Right ventricle myocardium inferior (tissue), 1 donor: ENCODE measurements at places on chromosomes 3 and 15. TPM values are rescaled to one million over a fixed set of nuclear protein-coding genes. Genes with fewer than 3 reads are reported as not detected.

The GCHFR gene
- total RNA-seq, result 8.1 TPM

DNA sequence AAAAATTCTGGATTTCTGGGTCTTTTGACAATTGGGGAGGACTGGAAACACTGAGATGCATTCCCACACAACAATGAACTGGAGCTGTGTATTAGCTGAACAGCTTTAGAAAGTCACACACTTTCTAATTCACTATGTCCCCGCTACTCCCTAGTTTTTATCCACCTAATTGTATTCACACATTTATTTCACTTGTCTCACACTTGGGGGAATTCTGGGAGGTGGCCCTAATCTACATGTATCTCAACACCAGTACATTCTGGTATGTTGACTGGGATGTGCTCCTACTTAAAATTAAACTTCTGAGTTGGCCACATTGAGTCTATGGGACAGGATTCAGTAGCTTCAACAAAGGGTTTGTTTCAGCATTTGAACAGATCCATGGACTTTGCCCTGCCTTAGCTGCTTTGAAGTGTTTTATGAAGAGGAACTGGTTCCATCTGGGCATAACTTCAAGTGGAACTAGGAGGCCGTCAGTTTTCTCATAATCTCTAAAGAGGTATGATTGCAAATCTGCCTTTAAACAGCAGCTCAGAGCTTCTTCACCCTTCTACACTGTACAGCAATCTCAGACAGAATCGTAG, 106.5 kb upstream of the CMC1 start:
- no peak for DNase-seq

DNA sequence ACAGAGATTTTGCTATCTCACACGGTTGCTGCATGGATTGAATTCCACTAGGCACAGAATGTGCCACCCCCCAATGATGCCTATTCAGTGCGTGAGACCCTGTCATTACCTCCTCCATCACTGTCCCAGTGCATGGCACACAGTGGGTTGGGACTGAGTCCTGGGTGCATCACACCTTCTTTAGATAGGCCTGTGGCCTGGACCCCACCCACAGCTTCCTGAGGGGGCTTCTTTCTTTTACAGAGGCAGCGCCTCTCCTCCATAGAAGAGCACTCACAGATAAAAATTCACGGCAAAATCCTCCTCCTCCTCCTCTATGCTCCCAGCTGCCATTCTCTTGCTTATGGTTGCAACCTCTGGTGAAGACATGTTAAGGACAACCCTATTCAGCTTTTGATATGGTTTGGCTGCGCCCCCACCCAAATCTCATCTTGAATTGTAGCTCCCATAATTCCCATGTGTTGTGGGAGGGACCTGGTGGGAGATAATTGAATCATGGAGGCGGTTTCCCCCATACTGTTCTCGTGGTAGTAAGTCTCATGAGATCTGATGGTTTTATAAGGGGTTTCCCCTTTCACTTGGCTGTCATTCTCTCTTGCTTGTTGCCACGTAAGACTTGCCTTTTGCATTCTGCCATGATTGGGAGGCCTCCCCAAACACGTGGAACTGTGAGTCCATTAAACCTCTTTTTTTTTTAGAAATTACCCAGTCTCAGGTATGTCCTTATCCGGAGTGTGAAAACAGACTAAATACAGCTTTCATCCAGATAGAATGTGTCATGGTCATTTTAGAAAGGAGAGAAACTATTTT, 147.6 kb downstream of the KLF13 start:
- DNase-seq, result no peak

GRCh38 chr3:97738761-97739160, 25.8 kb upstream of the ARL6 start:
- no peak for DNase-seq
